ENCODE measurements at places on chromosomes 5 and 9. TPM values are rescaled to one million over a fixed set of nuclear protein-coding genes. Genes with fewer than 3 reads are reported as not detected.

Gene ISL1
- not detected for total RNA-seq

Gene IQGAP2
- 43.5 TPM for total RNA-seq

- H3K27me3 ChIP-seq: no peaks in the 10 kb centered on the region
- H3K36me3 ChIP-seq: peaks cover 14% of the 10 kb centered on the region
- DNase-seq: no peak
These were observed 15.4 kb upstream of the EXOC3 start for GRCh38 chr5:427415-428087.

DNA sequence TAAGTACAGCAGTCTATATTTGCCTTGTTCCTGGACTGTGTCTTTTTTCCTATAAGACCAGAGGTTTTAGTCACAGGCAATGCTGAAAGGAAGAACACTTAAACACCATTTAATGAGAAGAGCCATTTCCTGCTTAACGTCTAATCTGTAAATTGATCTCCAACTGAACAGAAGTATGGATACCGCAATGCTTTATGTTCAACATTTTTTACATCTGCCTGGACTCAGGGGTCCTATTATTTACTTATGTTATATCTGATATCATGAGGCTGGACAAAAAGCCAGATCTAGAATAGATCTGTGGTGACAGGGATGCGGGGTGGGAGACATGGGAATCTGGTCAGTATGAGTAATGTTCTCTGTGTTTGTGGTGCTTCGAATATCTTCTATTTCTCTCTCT, 334.6 kb upstream of the MPDZ start:
- DNase-seq: no peak
- no peaks in the 10 kb centered on the region for H3K27me3 ChIP-seq
- H3K4me3 ChIP-seq: no peak overlapping the region
- no peak overlapping the region for H3K27ac ChIP-seq

DNA sequence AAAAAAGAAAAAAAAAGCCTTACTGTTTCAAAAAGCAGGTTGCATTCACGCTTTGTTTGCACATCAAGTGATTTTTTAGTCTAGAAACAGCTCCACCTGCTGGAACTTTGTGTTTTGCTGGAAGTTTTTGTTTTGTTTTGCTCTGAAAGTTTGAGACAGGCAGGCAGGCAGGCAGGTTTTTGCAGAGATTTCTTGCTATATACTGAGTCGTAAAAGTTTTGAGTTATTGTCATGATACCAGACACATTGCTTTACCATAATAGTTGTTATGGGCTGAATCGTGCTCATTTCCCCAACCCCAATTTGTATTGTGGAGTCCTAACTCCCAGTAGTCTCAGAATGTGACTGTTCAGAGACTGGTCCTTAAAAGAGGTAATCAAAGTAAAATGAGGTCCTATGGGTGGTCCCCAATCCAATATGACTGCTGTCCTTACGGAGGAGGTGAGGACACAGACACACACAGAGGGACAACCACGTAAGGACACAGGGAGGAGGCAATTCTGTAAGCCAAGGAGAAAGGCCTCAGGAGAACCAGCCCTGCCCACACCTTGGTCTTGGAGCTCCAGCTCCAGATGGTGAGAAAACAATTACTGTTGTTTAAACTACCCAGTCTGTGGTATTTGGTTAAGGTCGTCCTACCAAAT, 20.9 kb downstream of the OR2Y1 start:
- H3K4me1 ChIP-seq: peaks cover 14% of the 10 kb centered on the region
- peaks cover 11% of the 10 kb centered on the region for H3K27me3 ChIP-seq
- H3K36me3 ChIP-seq: peaks cover 1% of the 10 kb centered on the region
- H3K27ac ChIP-seq: no peak overlapping the region

Measured in activated T-helper 1 cell treated with anti-CD3 and anti-CD28 coated beads, Interleukin-12 subunit alpha, Interleukin-12 subunit beta, Interleukin-2, Interleukin-4 antibody, amounts not matched to agents 30 ng/mL and 10 ng/mL and 1 ng/mL, durations not matched to agents 14 hours and 24 hours and 36 hours (primary cell).